Activated CD4-positive, alpha-beta T cell treated with anti-CD3 and anti-CD28 coated beads, Interleukin-10, Interleukin-2, amounts not matched to agents 100 ng/mL and 50 ng/mL, durations not matched to agents 16 hours and 8 hours (primary cell): ENCODE measurements at places on chromosomes 12 and 14.

DNA sequence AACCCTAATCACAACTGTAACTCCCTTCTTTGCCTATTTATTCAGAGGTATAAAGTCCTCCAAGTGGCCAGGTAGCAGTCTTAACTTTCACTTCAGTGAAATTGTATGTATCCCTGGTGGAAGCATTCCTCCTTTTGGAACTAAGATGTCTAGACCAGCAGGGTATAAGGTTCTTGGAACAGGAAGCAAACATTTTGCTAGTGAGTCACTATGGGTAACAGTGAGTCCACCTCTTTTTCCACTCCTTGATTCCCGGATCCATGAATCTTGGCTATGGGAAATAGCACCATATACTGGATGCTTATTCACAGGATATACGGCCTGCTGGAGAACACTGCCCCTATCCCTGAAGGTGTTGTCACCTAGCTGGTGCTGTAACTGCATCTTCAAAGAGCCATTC, 80.2 kb downstream of the KCNA5 start:
- no peak for DNase-seq

- no peak for DNase-seq
Measured at GRCh38 chr14:31083781-31084180, 57.6 kb upstream of the STRN3 start.

GRCh38 chr12:51192284-51192671, 19.3 kb upstream of the TFCP2 start:
- no peak for DNase-seq

DNA sequence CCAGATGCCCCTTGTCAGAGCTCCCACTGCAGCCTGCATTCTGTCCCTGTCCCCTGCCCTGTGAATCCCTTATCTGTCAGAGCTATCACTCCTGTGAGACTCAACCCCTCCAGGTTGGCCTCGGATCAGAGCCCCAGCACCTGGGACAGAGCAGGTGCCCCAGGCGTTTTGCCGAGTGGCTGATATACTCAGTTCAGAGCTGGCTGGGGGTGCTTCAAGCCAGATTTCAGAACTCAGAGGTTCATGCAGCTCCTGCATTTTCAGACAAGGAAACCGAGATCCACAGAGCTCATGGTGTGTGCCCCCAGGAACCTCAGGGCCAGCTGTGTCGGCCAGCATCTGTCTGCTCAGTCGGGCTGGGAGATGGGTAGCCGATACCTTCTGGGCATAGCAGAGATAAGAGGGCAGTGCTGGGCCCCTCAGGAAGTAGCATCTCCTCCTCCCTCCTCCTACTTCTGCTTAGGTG, 228.0 kb upstream of the RTL1 start:
- no peak for DNase-seq

- no peak for DNase-seq
Measured at GRCh38 chr14:22740020-22740419, 26.5 kb upstream of the OXA1L start.
